ENCODE measurements at places on chromosomes 13 and 19.

- DNase-seq = no peak
Measured at GRCh38 chr13:102751886-102752285, 21.7 kb downstream of the TEX30 start.

DNA sequence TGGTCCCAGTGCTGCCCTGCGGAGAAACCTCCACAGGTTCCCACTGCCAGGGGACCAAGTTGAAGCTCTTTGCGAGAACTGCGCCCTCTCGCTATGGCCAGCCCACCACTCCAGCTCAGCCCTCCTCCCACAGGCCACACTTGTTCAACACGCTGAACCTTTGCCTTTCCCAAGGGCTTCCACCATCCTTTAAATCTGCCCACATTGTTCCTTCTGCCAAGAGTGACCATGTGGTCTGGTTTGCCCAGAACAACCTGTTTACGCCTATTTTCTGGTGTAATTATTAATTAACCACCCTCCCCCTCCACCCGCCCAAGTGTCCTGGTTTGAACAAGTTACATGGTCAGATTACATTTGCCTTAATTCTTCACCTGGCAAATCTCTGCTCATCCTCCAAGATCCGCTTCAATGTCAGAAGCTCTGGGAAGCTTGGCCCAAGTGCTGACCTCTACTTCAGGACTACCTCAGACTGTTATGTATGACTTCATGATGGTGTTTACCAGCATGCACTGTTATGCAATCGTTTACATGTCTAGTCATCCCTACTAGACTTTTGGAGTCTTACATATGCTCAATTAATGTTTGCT lies 12.0 kb upstream of the USP12 start:
- no peak for DNase-seq

DNA sequence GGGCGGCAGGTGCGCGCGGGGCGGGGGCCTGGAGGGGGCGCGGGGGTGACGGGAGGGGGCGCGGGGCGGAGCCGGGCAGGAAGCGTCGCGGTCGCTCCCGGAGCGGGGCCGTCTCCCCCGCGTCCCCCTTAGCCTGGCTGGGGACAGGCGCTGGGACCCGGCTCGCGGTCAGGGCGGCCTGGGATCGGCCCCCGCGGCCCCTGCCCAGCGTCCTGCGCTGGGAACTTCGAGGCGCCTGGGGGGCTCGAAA lies 74.7 kb upstream of the MCF2L start:
- no peak for DNase-seq

DNA sequence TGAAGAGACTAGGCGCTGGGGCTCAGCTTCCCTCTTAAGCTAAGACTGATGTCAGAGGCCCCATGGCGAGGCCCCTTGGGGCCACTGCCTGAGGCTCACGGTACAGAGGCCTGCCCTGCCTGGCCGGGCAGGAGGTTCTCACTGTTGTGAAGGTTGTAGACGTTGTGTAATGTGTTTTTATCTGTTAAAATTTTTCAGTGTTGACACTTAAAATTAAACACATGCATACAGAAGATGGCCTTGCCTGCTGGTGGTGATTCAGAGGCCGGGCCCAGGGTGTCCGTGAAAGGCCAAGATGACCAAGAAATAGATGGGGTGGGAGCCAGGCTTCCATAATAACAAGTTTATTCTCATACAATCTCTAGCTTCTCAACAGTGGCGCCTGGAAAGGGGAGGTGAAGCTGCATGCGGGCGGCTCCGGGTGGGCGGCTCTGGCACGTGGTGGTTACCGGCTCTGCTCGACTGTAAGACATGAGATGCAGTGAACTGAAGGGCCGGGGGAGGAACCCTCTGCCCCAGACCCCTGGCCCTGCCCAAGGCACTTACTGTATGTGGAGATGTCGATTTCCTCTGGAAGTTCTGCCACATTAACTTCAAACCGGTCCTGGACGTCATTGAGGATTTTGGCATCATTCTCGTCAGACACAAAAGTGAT lies 10.5 kb downstream of the DDX39A start:
- no peak for DNase-seq

- no peak for DNase-seq
Measured at GRCh38 chr13:36954542-36954941, 34.5 kb upstream of the SMAD9 start.

- DNase-seq = no peak
Measured at GRCh38 chr19:28217022-28217421, 995.9 kb downstream of the UQCRFS1 start.

DNA sequence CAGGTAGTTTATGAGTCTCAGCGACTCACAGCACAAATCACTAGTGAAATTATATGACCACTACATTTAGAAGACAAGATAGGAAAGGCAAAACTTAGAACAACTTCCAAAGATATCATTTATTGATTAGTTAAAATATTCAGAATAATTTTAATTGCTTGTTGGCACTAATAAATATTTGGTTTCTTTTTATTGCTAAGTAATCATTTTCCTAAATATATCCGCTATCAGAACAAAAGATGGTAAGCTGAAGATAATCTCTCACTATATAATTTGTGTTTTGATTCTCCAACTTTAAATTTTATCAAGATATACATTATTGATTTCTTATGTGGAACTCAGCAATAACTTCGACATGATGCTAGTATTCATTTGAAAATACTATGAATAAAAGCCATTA lies 248.5 kb downstream of the DIAPH3 start:
- no peak for DNase-seq

DNA sequence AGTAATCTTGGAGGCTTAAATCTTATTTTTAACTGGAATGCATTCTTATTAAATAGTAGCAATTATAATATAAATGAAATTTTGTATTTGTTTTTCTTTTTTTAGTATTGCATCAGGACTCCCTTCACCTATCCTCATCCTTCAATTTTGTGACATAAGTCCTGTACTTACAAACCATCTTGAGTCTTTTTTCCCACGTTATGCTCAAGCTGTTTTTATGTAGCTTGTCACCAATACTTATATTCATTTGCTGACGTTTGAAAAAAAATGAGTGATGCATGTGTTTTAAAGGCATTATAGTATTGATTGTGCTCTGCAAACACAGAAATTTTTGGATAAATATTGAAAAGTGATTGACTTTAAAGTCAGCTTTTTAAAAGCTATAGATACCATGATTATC lies 888 bp downstream of the GPR18 start:
- DNase-seq = no peak

Measured in mesothelial cell of epicardium (in vitro differentiated cells).